Glutamatergic neuron (in vitro differentiated cells): ENCODE measurements at places on chromosomes 3 and 15. TPM values are rescaled to one million over a fixed set of nuclear protein-coding genes. Genes with fewer than 3 reads are reported as not detected.

GRCh38 chr3:39267631-39268548 lies 11.9 kb downstream of the CX3CR1 start:
- H3K4me3 ChIP-seq = no peak overlapping the region
- H3K36me3 ChIP-seq = peaks cover 5% of the 10 kb centered on the region
- DNase-seq = no peak
- H3K4me1 ChIP-seq = peaks cover 4% of the 10 kb centered on the region
- H3K27ac ChIP-seq = no peak overlapping the region

DNA sequence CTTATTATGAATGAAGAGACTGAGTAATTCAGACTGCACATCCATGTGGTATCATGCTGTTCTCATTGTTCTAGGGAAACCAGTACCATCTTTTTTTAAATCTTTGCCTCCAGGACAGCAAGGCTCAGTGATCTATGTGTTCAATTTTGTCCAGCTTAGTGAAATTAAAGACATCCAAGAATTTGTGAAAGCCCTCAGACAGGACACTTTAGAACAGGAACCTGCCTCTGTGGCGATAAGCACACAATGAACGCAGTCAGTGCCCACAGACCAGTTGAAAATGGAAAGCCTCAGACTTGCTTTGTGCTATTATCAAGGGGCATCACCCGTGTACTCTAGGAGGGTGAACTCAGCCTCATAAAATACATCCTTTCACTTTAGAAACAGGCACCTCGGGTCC lies 20.1 kb downstream of the EID1 start:
- H3K27me3 ChIP-seq = no peaks in the 10 kb centered on the region
- peak overlapping the region; percentile 34 for H3K27ac ChIP-seq
- peaks cover 11% of the 10 kb centered on the region for H3K4me1 ChIP-seq
- H3K36me3 ChIP-seq = no peaks in the 10 kb centered on the region
- H3K4me3 ChIP-seq = no peak overlapping the region

DNA sequence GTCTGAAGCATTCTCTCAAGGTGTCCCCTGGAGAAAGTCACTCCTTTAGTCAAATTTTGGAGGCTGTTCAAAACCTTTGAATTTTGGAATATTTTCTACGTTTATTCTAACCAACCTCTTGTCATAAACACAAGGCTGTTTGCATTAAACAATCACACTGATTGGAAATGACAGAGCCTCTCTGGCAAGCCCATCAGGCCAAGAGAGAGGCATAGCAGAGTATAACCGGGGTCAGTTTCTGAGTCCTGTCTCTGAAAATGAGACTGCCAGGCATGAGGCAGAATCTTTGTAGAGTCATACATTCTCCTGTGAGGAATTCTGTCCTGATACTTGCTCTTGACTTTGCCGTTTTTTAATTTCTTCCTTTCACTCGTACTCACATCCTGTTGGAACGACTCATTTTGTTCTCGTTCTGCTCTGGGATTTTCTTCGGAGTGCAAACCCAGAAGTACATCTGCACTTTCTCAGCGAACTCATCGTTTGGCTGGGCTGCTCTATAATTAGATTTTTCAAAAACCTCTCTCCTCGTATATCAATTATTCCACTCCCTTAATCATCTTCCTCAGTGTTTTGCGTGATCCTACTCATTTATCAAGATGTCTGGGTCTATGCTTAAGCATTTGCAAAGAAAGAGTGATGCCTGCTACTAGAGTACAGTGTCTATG lies 114.2 kb downstream of the AGBL1 start:
- H3K4me3 ChIP-seq = no peak overlapping the region
- H3K4me1 ChIP-seq = no peaks in the 10 kb centered on the region
- H3K36me3 ChIP-seq = no peaks in the 10 kb centered on the region
- H3K27me3 ChIP-seq = no peaks in the 10 kb centered on the region

DNA sequence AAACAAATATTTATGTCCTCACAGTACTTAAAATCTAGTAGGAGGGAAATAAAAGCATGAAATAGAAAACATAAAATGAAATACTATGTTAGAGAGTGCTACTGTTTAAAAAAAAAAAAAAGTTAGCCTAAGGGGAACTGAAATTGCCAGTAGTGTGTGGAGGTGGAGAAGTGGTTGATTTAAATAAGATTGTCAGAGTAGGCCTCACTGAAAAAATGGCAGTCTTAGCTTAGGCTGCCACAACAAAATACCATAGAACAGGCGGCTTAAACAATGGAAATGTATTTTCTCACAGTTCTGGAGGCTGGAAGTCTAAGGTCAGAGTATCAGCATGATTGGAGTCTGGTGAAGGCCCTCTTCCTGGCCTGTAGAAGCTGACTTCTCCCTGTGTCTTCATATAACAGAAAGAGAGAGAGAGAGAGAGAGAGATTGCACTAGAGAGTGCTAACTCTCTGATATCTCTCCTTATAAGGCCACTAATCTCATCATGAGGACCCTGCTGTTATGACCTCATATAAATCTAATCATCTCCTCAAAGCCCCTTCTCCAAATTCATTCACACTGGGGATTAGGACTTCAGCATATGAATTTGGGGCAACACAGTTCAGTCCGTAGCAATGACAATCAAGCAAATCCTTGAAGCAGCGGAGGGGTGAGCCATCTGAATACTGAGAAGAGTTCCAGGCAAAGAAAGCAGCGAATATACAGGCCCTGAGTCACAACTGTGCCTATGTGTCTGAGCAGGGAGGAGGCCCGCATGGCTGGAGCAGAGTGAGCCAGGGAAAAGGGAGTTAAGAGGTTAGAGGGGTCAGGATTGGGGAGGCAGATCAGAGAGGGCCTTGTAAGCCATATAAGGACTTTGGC lies 23.6 kb upstream of the LRRC34 start:
- H3K27ac ChIP-seq = no peak overlapping the region
- no peaks in the 10 kb centered on the region for H3K27me3 ChIP-seq
- H3K4me1 ChIP-seq = peaks cover 1% of the 10 kb centered on the region
- H3K36me3 ChIP-seq = no peaks in the 10 kb centered on the region
- H3K4me3 ChIP-seq = no peak overlapping the region

DNA sequence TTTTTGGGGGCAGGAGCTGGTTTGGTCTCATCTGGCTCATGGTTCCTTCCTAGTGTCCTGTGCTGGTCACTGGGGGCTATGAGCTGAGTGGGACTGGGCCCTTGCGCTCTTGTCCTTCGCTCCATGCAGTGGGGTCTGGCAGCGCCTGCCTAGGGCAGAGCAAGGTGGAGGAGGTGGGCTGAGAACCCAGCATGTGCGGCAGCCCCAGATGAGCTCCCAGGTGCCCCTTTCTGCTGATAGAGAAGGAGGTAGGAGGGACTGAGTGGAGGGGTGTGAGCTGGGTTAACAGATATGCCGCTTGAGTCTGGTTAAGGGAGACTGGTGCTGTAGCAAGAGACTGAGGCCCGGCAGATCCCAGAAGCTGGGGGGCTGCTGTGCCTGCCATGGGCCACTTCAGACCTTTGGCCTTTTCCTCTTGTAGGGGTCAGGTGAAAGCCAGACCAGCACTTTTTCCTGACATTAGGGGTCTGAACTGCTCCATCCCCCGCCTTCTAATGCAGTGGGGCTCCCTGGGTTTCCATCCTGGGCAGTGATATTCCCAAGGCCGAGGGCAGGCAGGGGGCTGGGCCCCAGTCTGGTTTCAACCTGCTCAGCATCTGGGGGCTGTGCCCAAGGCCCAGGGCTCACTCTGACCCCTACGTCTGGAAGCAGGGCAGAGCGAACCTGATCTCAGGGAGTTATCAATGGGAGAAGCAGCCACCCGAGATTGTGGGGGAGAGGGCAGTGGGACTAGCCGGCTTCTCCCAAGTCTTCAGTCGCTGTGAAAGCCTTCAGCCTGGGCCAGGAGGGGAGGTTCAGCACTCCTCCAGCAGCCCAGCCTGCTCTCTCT lies 62.9 kb upstream of the PRR23C start:
- H3K4me1 ChIP-seq = peaks cover 14% of the 10 kb centered on the region
- no peak overlapping the region for H3K27ac ChIP-seq
- no peak overlapping the region for H3K4me3 ChIP-seq

GRCh38 chr3:12400616-12401194 lies 83.6 kb upstream of the TSEN2 start:
- H3K27me3 ChIP-seq = no peaks in the 10 kb centered on the region
- H3K36me3 ChIP-seq = no peaks in the 10 kb centered on the region
- H3K4me1 ChIP-seq = peaks cover 6% of the 10 kb centered on the region
- no peak overlapping the region for H3K4me3 ChIP-seq
- H3K27ac ChIP-seq = no peak overlapping the region
- no peak for DNase-seq

GRCh38 chr3:12495749-12496452 lies 11.6 kb downstream of the TSEN2 start:
- no peak overlapping the region for H3K4me3 ChIP-seq
- no peaks in the 10 kb centered on the region for H3K27me3 ChIP-seq
- H3K27ac ChIP-seq = no peak overlapping the region
- no peak for DNase-seq

- no peak for DNase-seq
- peaks cover 26% of the 10 kb centered on the region for H3K4me1 ChIP-seq
- no peaks in the 10 kb centered on the region for H3K36me3 ChIP-seq
- no peak overlapping the region for H3K4me3 ChIP-seq
- peaks cover 4% of the 10 kb centered on the region for H3K27me3 ChIP-seq
These were observed 49.6 kb upstream of the ROPN1 start for GRCh38 chr3:124041553-124041952.

DNA sequence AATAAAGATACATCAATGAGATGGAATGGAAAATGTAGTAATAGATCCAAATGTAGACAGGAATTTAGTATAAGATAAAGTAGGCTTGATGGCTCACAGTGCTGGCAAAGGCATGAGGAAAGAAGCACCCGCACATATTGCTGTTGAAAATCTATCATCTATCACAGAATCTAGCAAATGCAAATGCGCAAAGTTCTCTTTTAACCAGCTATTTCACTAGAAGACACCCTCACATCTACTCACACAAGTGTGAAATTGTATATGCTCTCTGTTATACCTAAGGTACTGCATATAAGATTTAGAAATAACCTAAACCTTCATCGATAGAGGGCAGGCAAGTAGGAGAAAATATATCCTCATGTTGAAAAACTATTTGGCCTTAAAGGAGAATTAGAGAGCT lies 756.7 kb upstream of the SEMA6D start:
- DNase-seq = no peak
- no peaks in the 10 kb centered on the region for H3K36me3 ChIP-seq
- no peaks in the 10 kb centered on the region for H3K27me3 ChIP-seq
- no peak overlapping the region for H3K27ac ChIP-seq
- H3K4me3 ChIP-seq = no peak overlapping the region

The ALG3 gene
- total RNA-seq = 26.5 TPM

The PLSCR5 gene
- not detected for total RNA-seq

The PBRM1 gene
- 192 TPM for total RNA-seq
